Uterus (tissue), 4 donors: ENCODE measurements at places on chromosomes 7 and 10. TPM values are rescaled to one million over a fixed set of nuclear protein-coding genes. Genes with fewer than 3 reads are reported as not detected.

The UNC5B gene
- 26.6 TPM for total RNA-seq

GRCh38 chr10:61363006-61363405 lies 90.2 kb downstream of the TMEM26 start:
- H3K4me1 ChIP-seq: no peaks in the 10 kb centered on the region
- no peak for DNase-seq
- no peaks in the 10 kb centered on the region for H3K27me3 ChIP-seq
- H3K27ac ChIP-seq: no peak overlapping the region
- H3K4me3 ChIP-seq: no peak overlapping the region

DNA sequence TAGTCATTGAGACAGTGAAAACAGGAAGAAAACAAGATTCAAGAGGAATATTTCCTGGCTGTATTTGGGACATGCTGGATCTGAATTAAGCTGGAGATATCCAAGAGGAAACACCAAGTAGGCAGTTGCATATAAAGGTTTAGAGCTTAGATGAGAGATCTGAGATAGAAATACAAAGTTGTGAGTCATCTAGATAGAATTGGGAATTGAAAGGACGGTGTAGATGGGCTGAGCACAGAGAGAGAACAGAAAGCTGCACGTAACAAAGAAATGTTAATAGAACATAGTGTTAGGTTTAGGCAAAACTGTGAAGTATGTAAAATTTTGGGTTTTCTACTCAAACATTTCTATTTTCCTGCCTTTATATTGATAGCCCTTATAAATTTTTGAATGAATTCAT lies 218.5 kb upstream of the TMEM196 start:
- H3K27me3 ChIP-seq: no peaks in the 10 kb centered on the region
- H3K27ac ChIP-seq: no peak overlapping the region
- H3K36me3 ChIP-seq: no peaks in the 10 kb centered on the region
- H3K4me3 ChIP-seq: no peak overlapping the region
- peaks cover 5% of the 10 kb centered on the region for H3K4me1 ChIP-seq

- no peaks in the 10 kb centered on the region for H3K27me3 ChIP-seq
- H3K4me1 ChIP-seq: no peaks in the 10 kb centered on the region
- H3K4me3 ChIP-seq: no peak overlapping the region
- H3K27ac ChIP-seq: no peak overlapping the region
- H3K36me3 ChIP-seq: no peaks in the 10 kb centered on the region
Measured at GRCh38 chr10:23046027-23046426, 49.4 kb upstream of the MSRB2 start.

The MICALL2 gene
- total RNA-seq: 18.4 TPM

GRCh38 chr7:155660758-155661093 lies 16.3 kb downstream of the RBM33 start:
- no peaks in the 10 kb centered on the region for H3K36me3 ChIP-seq
- DNase-seq: no peak
- no peak overlapping the region for H3K27ac ChIP-seq
- no peak overlapping the region for H3K4me3 ChIP-seq
- H3K4me1 ChIP-seq: no peaks in the 10 kb centered on the region

The CALY gene
- not detected for total RNA-seq

The XPNPEP1 gene
- total RNA-seq: 109 TPM

DNA sequence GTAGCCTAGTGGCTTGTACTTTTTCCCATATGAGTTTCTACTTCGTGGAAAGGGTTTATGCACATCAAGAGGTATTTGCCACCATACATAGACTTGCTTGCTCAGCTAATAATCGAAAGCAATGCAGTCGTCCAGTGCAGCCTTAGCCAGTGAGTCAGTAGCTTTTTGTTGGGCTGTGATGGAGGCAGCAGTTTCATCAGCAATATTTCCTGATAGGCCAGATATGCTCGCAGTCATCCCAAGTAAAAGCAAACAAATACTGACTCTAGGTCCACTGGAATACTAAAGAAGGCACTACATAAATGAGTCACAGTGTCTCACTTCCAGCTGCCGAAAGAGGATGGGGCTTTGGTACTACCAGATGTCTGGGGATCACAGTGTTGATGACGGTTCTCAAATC lies 2.1 kb upstream of the BNIP3 start:
- H3K4me1 ChIP-seq: peaks cover 14% of the 10 kb centered on the region
- H3K4me3 ChIP-seq: no peak overlapping the region
- no peak overlapping the region for H3K27ac ChIP-seq

GRCh38 chr7:101814081-101814990 lies 3.1 kb upstream of the CUX1 start:
- H3K27ac ChIP-seq: peak overlapping the region; percentile 88
- H3K27me3 ChIP-seq: no peaks in the 10 kb centered on the region
- H3K36me3 ChIP-seq: no peaks in the 10 kb centered on the region
- H3K4me1 ChIP-seq: no peaks in the 10 kb centered on the region

- H3K36me3 ChIP-seq: no peaks in the 10 kb centered on the region
- no peaks in the 10 kb centered on the region for H3K27me3 ChIP-seq
- H3K4me3 ChIP-seq: no peak overlapping the region
- DNase-seq: no peak
- H3K4me1 ChIP-seq: no peaks in the 10 kb centered on the region
Measured at GRCh38 chr10:70321897-70322890, 38.4 kb upstream of the NPFFR1 start.

DNA sequence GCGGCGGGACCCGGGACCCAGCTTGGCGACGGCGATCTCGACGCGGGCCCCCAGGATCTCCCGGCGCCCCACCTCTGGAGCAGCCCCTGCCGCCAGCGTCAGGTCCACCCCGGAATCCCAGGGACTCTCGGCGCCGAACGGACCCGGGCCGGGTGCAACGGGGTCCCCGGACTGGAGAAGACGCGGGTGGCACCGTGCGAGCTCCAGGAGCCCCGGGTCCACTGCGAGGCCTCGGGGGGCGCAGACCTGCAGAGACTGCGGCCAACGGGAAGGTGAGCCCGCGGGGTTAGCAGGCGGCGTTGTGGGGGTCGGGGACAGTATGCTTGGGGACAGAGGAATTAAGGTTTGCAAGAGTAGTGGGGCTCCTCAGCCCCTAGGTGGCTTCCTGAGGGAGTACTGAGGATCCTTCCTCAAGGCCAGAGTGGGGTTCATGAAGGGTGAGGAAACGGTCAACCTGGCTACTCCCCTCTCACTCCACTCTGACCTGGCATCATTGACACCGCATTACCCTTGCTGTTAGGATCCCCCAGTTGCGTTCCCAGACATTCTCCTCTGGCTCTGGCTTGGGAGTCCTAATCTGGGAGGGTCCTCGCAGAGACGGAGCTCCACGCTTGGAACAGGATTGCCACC lies 353 bp downstream of the EPHB6 start:
- peak overlapping the region; percentile 45 for H3K27ac ChIP-seq
- peak overlapping the region; percentile 59 for H3K4me3 ChIP-seq
- no peaks in the 10 kb centered on the region for H3K27me3 ChIP-seq
- H3K36me3 ChIP-seq: no peaks in the 10 kb centered on the region

DNA sequence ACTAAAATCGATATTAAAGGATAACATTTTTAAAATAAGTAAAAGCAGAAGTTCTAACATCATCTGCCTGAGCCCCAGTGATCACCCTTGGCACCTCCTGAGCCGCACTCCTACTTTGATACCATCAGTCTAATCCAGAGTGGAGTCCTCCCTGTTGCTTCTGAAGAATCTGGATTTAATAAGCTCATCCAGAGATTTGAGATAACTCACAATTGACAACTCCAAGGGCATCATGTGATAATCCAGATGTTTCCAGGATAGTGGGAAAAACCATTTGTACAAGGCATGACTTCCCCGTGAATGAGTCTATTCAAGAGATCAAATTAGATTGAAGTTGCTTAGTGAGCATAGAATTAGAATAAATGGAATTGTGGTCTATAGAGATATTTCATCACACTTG lies 475.8 kb upstream of the C7orf33 start:
- H3K27ac ChIP-seq: no peak overlapping the region
- no peaks in the 10 kb centered on the region for H3K4me1 ChIP-seq
- no peaks in the 10 kb centered on the region for H3K36me3 ChIP-seq
- no peak overlapping the region for H3K4me3 ChIP-seq
- no peaks in the 10 kb centered on the region for H3K27me3 ChIP-seq

DNA sequence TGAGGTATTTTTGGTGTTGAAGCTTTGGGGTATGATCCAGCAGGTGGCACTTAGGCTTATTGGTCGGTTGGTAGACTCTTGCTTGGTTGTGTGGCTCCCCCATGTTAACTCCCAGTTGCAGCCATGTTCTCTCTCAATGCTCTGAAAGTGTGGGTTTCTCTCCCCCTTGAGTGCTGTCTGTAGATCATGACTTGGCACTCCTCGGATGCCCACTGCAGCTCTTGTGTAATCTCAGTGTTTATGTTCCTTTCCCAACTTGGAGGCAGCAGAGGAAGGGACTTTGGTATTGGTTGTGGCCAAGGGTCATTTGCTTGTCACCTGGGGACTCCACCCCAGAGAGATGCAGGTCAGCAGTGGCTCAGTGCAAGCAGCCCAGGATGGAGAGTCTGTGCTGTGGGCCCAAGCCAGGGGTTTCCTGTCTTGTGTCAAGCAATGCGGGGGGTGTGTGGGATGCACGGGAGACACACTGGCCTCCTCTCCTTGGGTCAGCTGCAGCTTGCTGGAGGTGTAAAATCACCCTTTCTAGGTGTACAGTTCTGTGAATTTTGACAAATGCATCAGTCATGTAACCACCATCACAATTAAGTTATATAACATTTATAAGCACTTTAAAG lies 36.9 kb downstream of the PIK3CG start:
- H3K4me3 ChIP-seq: no peak overlapping the region
- no peaks in the 10 kb centered on the region for H3K4me1 ChIP-seq
- no peak overlapping the region for H3K27ac ChIP-seq
- H3K36me3 ChIP-seq: no peaks in the 10 kb centered on the region

The CLIP2 gene
- total RNA-seq: 20.3 TPM

- H3K4me3 ChIP-seq: no peak overlapping the region
- no peaks in the 10 kb centered on the region for H3K4me1 ChIP-seq
- peak; percentile 18 for DNase-seq
Measured at GRCh38 chr7:151992375-151992774, 33.1 kb upstream of the GALNT11 start.

- H3K36me3 ChIP-seq: no peaks in the 10 kb centered on the region
- H3K27ac ChIP-seq: no peak overlapping the region
- DNase-seq: no peak
- no peaks in the 10 kb centered on the region for H3K27me3 ChIP-seq
Measured at GRCh38 chr10:126049759-126050700, 153.7 kb downstream of the FANK1 start.

GRCh38 chr10:29751684-29752083 lies 116.9 kb upstream of the SVIL start:
- no peaks in the 10 kb centered on the region for H3K27me3 ChIP-seq
- H3K36me3 ChIP-seq: no peaks in the 10 kb centered on the region
- no peak overlapping the region for H3K27ac ChIP-seq
- H3K4me1 ChIP-seq: no peaks in the 10 kb centered on the region
- DNase-seq: no peak

GRCh38 chr10:43861966-43862751 lies 213.5 kb upstream of the ZNF32 start:
- no peak overlapping the region for H3K27ac ChIP-seq
- H3K4me1 ChIP-seq: no peaks in the 10 kb centered on the region
- no peak overlapping the region for H3K4me3 ChIP-seq
- H3K36me3 ChIP-seq: no peaks in the 10 kb centered on the region
- no peak for DNase-seq
- no peaks in the 10 kb centered on the region for H3K27me3 ChIP-seq

GRCh38 chr7:76077435-76077834 lies 29.5 kb downstream of the MDH2 start:
- DNase-seq: no peak
- H3K27ac ChIP-seq: no peak overlapping the region
- no peaks in the 10 kb centered on the region for H3K27me3 ChIP-seq

GRCh38 chr10:62647375-62648092 lies 157.0 kb upstream of the ADO start:
- DNase-seq: no peak
- H3K27ac ChIP-seq: no peak overlapping the region
- no peaks in the 10 kb centered on the region for H3K27me3 ChIP-seq
- H3K4me1 ChIP-seq: no peaks in the 10 kb centered on the region

The SFRP5 gene
- not detected for total RNA-seq

GRCh38 chr10:3425261-3425660 lies 252.7 kb upstream of the PITRM1 start:
- no peaks in the 10 kb centered on the region for H3K4me1 ChIP-seq
- no peaks in the 10 kb centered on the region for H3K36me3 ChIP-seq
- no peaks in the 10 kb centered on the region for H3K27me3 ChIP-seq
- H3K4me3 ChIP-seq: no peak overlapping the region

The TUBB8 gene
- total RNA-seq: not detected

GRCh38 chr10:13481690-13482089 lies 47.1 kb downstream of the BEND7 start:
- no peaks in the 10 kb centered on the region for H3K4me1 ChIP-seq
- no peak overlapping the region for H3K27ac ChIP-seq
- no peaks in the 10 kb centered on the region for H3K27me3 ChIP-seq
- H3K36me3 ChIP-seq: no peaks in the 10 kb centered on the region
- no peak overlapping the region for H3K4me3 ChIP-seq
- no peak for DNase-seq
